ENCODE measurements at places on chromosomes 4 and X.

- DNase-seq = no peak
Measured at GRCh38 chr4:173536808-173537429, 6.9 kb upstream of the HAND2 start.

DNA sequence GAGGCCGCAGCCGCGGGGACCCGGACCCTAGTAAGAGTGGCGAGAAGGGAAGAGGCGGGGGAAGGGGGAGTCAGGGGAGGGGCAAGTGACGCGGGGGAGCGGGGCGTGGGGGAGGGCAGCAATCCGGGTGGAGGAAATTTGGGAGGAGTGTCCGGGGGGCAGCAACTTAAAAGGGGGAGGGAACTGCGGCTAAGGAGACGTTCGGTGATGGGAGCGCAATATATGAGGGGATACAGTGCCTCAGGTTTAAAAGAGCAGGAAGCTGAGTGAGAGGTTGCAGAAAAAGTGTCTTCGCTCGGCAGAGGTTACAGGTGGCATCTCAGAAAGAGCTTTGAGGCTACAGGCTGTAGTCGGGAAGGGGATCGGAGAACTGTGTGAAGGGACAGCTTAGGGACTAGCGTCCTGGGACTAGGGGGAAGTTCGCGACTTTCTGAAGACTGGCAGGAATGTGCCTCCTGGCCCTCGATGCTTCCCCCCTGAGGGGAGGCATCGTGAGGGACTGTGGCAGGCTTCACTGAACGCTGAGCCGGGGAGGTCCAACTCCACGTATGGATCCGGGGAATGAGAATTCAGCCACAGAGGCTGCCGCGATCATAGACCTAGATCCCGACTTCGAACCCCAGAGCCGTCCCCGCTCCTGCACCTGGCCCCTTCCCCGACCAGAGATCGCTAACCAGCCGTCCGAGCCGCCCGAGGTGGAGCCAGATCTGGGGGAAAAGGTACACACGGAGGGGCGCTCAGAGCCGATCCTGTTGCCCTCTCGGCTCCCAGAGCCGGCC lies 519 bp downstream of the FOXO4 start:
- peak; percentile 25 for DNase-seq

DNA sequence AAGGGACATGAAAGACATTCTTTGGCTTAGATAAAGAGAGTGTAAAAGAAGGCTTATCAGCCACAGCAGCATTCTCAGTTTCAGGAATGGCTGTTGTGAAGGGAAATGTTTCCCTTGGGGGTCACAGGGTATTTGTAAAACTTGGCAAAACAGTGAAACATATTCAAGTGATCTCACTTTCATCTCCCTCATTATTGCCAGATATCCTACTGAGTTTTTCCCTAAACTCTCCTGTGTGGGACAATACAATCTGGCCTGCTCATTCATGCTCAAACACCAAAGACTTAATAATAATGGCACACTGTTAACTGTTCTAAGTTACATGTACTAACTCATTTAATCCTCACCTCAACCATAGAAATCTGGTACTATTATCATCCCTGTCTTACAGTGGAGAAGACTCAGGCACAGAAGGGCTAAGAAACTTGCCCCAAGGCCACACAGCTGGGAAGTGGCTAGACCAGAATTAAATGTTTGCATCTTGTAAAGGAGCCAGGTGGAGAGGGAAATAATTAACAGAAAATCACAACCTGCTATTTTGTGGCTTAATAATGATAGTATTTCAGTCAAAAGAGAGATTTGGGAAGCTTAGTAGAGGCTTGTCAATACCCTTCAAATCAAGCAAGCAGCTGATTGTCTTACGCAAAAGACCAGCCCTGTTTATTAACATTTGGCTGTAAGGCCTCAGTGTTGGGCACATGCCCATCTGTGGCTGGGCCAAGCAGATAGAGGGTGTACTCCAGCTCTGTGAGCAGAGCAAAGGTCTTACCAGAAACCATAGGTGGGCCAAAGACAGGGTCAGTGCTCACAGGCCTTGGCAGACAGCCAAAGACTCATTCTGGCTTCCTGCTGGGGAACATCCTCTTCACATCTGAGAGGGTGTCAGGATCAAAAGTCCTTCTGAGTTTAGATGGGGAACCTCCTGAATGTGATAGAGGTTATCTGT lies 17.3 kb downstream of the SMPX start:
- no peak for DNase-seq

- DNase-seq = no peak
Measured at GRCh38 chrX:2471641-2472040, 29.1 kb downstream of the DHRSX start.

DNA sequence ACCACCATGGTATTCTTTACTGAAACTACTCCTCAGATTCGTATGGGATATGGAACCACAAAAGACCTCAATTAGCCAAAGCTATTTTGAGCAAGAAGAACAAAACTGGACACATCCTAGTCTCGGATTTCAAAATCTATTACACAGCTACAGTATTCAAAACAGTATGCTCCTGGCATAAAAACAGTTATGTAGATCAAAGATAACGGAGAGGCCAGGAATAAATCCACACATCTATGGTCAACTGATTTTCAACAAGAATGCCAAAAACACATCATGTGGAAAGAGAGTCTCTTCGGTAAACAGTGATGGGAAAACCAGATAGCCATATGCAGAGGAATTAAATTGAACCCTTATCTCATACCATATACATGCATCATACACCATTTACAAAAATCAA lies 155.3 kb downstream of the SPCS3 start:
- DNase-seq = no peak

DNA sequence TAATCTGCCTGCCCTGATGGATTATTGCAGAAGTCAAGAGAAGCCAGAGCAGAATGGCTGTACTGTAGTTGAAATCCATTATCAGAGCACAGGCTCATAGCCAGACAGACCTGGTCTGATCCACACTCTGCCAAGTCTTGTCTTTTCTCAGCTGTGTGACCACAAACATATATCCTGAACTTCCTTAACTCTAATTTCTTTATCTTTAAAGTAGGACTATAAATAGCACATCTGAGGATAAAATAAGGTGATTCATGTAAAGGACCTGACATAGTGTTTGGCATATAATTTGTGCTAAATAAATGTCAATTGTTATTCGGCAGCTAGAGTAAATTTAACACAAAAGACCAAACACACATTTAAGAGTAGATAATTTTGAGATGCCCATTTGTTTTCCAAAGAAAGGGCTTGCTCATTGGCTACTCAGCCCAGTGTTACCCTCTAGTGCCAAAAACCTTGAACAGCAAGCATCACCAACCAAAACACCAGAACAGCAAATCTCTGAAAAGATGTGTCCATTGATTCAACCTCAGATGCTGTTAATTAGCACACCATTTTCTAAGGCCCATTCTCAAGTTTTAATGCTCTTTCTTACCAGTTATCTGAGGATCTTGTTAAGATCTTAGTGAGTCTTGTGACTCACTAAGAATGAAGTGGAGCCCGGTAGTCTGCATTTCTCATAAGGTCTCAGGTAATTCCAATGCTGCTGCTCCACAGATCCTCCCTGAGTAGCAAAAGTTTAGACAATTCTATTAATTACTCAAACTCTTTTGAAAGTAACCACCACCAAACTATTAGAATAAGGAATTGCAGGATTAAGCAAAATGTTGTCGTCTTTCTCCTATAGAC lies 108.8 kb downstream of the HHIP start:
- DNase-seq = no peak

- no peak for DNase-seq
Measured at GRCh38 chrX:4668802-4669536, 955.5 kb upstream of the PRKX start.

DNA sequence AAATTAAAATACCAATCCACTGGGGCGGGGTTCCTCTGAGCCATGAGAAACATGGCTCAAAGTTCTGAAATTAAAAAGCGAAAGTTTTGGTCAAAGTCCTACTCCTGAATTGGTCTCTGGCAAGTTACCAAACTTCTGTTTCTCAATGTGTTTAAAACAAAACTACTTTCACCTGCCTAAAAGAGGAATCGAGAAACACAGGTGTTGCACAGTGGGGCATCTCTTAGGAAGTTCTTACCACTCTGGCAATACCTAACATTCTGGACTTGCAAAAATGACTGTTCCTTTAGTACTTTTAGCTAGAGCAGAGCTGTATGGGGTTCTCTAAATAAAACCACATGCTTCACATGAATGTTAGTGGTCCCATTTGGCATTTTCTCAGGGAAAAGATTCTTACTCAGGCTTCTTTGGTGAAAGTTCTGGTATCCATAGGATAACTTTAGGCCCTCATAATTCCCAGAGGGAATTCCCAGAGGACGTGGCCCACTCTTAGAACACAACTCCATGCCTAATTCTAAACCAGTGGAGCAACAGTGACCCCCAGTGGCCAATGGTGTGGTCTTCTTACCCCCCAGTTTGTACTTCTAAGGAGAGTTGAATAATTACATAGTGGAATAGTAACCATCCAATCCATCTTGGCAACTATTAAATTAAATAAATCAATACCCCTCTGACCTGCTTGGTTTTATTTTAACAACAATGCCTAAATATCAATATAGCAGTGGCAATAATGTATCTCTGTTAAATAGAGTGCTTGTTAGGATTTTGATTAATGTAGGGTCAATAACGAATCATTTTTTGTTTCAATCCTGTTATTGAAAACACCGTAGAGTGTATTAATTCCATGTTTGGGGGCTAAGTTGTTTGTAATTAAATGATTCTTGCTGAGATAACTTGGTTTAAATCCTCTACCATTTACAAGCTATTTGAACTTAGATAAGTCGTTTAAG lies 21.9 kb downstream of the BMP3 start:
- peak; percentile 68 for DNase-seq

DNA sequence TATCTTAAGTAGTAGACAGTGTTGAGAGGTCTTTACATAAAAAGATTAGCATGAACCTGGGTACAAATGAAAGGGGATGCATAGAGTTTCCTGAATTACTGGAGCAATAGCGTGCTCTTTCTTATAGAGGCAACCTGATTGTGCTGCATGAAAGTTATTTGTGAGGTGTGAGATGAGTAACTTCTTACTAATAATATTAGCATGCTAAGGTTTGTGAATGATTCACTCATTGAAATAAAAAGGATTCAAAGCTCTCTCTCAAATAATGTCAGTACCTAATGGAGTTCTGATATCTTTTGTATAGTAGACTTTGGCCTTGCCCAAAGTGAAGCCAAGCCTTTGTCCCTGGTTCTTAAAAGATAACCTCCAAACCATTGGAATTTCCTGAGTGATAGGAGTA lies 131.0 kb upstream of the CXXC4 start:
- no peak for DNase-seq

DNA sequence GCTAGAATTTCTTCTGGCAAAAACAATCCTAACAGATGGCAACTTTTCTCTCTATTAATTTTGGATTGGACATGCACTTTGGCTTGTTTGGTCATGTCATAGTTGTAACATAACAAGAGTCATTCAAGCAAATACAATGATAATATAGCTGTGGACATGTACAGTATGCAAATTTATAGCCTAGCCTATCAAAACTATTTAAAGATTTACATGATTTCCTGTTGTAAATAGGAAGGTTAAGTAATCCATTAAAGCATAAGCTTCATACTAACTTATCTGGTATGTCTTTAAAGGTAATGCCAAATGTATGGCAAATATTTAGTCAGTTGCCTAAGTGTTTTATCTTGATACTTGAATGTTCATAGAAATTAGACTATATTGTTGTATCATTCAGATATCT lies 45.3 kb downstream of the RPA4 start:
- DNase-seq = no peak

DNA sequence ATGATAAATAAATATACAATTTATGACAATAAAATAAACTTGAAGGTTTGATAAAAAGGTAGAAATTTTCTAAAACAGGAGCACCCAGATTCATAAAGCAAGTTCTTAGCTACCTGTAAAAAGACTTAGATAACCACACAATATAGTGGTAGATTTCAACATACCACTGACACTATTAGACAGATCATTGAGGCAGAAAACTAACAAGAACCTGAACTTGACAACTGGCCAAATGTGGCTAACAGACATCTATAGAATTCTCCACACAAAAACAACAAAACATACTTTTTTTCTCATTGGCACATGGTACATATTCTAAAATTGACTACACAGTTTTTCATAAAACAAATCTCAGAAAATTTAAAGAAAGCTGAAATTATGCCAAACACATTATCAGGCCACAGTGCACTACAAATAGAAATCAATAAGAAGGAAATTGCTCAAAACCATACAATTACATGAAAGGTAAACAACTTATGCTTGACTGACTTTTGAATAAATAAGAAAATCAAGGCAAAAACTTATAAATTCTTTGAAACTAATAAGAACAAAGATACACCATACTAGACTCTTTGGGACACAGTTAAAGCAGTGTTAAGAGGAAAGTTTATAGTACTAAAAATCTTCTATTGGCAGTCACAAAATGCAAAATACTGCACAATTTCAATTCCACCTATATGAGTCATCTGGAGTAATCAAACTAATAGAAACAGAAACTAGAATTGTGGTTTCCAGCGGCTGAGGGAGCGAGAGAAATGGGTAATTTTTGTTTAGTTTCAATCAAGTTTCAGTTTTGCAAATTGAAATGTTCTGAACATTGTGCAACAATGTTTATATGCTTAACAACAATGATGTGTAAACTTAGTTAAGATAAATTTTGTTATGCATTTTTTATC lies 925.6 kb downstream of the SH3BGRL start:
- DNase-seq = no peak

DNA sequence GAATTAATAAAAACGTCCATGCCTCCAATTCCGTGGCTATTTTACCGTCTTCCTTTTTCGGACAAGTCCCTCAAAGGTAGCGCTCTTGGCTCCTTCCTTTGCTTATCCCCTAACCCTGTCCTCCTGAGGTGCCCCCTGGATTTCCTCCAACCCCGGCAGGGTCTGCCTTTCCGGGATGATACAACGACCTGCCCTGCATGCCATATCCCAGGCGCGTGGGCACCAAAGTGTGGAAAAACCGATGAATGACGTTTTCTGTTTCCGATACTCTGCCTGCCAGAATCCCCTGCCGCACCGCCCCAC lies 706 bp upstream of the CSTF2 start:
- DNase-seq = no peak

GRCh38 chrX:126272795-126273497 lies 106.9 kb upstream of the DCAF12L2 start:
- peak; percentile 3 for DNase-seq

DNA sequence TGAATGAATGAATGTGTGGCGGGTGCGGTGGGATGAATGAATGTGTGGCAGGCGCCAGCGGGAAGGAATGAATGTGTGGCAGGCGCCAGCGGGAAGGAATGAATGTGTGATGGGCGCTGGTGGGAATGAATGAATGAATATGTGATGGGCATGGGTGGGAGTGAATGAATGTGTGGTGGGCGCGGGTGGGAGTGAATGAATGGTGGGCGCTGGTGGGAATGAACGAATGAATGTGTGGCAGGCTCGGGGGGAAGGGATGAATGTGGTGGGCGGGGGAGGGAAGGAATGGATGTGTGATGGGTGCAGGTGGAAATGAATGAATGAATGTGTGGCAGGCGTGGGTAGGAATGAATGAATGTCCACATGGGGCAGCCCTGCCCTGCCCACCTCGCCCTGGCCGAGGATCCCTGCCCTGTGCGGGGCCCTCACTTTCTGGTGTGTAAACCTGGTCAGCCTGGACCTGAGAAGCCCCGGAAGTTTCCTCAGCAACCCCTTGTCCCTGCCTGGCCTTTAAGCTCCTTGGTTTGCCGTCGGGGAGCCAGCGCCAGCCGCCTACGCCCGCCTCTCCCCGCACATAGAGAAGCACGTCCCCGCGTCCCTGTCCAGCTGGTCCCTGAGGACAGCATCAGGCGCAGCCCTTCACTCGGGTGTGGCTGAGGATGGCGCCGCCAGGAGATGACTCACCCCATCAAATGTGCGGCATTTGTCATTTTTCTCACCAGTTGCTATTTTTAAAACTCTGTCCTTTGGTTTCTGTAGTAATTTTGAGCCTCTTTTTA lies 112.8 kb upstream of the LRPAP1 start:
- DNase-seq = no peak

GRCh38 chr4:121457278-121457875 lies 76.6 kb upstream of the QRFPR start:
- DNase-seq = no peak

GRCh38 chr4:101306764-101307615 lies 40.3 kb downstream of the PPP3CA start:
- no peak for DNase-seq
